ENCODE measurements at places on chromosomes 16 and 17.

DNA sequence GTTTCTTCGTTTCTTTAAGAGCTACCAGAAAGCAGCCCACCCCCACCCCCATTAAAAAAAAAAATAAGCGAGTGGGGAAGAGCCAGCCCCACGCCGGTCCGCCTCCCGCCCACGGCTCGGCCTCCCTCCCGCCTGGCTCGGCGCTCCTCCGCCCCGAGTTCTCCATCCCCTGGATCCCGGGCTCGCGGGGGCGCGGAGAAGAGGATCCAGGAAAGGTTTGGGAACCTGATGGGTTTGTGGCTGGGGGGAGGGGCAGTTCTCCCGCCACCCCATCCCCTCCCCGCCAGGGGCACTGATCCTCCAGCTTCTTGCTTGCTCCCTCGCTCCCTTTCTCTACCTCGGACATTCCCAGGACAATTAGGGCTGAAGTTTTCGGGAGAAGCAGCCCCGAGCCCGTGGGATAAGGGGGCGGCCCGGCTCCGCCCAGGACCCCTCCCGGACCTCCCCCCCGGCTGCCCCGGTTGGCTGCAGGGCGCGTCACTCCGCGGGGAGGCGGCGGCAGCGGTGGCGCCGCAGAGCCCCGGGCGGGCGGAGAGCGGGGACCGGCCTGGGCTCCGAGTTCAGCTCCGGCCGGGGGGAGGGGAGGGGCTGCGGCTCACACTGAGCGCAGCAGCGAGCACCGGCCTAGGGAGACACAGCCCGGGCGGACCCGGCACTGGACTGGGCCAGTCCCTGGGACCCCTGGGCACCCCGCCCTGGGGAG lies 1.0 kb upstream of the SALL1 start:
- peak; percentile 77 for DNase-seq

DNA sequence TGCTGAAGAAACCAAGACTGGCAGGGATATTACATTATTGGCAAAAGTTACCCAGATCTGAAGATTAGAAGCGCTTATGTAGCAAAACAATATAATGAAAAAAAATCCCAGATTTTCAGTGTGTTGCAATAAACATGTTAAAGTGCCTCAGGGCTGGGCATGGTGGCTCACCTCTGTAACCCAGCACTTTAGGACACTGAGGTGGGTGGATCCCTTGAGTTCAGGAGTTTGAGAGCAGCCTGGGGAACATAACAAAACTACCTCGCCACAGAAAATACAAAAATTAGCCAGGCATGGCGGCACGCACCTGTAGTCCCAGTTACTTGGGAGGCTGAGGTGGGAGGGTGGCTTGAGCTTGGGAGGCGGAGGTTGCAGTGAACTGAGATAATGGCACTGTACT lies 6.8 kb downstream of the ZNF207 start:
- DNase-seq: no peak

DNA sequence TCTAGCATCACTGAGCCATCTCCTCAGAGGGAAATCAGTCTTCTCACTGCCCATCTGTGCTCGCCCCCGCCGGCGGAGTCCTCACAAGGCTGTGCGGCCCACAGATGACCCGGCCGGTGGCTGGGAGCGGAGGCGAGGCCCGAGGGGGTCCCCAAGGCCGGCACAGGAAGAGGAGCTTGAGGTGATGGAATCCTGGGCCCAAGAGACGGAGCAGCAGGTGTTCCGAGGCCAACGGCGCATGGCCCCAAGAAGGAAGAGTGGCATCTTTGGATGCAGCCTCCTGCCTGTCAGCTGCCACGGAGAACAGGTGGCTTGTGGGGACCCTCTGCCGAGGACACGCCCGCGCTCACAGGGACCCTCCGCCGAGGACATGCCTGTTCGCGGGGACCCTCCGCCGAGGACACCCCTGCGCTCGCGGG lies 72.7 kb upstream of the GNG13 start:
- DNase-seq: no peak

GRCh38 chr16:85234310-85235204 lies 122.3 kb upstream of the CIBAR2 start:
- peak; percentile 91 for DNase-seq

DNA sequence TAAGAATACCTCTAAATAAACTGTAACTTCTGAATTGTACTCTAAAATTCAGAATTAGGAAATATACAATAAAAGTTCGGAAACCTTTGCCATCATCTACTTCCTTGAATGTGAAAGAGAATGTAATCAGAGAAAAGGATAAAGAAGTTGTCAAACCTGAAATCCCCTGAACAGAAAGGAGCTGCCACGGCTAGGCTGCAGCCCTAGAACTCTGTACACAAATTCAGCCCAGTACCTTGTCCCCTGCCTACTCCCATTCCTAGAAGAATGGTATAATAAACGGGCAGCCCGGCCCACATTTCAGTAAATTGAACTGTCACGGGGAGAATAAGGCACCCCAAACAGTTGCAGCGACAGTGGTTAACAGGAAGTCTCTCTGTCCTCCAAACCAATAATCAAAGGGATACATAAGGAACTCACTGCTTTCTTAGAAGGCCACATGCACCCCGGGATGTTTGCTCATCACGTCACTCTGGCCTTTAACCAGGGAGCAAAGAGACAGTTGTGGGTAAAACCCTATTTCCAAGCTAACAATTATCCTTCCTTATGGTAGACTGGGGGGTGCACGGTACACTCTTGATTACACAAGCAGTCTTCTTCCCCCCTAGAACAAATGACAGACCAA lies 24.3 kb upstream of the RFFL start:
- no peak for DNase-seq

GRCh38 chr17:63071797-63072196 lies 105.8 kb downstream of the TANC2 start:
- no peak for DNase-seq

GRCh38 chr16:49081554-49081953 lies 200.1 kb downstream of the CBLN1 start:
- no peak for DNase-seq

- no peak for DNase-seq
Measured at GRCh38 chr16:84295203-84295860, 654 bp downstream of the WFDC1 start.

- no peak for DNase-seq
Measured at GRCh38 chr16:80710918-80711317, 93.5 kb downstream of the CDYL2 start.

DNA sequence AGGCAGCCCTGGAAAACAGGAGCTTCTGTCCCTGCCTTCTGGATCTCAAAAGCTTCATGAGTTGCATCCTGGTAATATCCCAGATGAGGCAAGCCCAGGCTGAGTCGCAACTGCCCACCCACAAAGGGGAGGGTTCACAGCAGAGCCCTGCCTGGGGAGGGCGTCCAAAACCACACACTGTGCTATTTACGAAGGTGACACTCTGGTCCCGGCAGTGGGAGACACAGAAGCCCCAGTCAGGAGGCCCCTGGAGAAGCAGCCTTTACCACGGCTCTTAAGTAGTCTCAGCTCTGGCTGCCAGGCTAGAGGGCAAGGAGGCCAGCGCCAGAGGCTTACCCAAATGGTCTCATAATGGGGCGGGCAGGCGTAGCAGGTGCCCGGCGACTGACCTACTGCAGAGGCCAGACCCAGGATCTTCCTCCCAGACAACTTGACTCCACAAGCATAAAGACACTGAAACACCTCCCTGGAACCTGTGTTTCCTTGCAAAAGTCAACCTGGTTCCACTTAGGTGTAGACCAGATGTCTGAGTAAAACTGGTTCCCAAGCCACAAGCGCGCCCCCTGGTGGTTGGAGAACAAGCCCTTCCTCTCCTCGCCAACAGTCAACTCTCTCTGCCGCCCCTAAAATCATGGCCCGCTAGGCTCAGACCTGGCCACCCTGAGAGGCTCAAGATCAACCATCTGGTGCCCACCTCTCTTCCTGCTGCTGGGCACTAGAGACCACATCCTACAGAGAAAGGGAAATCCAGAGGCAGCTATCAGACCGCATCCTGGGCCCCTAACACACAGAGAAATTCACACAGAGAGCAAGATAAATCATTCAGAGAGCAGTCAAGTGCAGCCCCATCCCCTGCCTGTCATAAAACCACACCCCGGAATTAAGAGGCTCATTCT lies 5.2 kb downstream of the AXIN2 start:
- peak; percentile 96 for DNase-seq

GRCh38 chr16:66903544-66904427 lies 14.9 kb downstream of the CDH16 start:
- no peak for DNase-seq

DNA sequence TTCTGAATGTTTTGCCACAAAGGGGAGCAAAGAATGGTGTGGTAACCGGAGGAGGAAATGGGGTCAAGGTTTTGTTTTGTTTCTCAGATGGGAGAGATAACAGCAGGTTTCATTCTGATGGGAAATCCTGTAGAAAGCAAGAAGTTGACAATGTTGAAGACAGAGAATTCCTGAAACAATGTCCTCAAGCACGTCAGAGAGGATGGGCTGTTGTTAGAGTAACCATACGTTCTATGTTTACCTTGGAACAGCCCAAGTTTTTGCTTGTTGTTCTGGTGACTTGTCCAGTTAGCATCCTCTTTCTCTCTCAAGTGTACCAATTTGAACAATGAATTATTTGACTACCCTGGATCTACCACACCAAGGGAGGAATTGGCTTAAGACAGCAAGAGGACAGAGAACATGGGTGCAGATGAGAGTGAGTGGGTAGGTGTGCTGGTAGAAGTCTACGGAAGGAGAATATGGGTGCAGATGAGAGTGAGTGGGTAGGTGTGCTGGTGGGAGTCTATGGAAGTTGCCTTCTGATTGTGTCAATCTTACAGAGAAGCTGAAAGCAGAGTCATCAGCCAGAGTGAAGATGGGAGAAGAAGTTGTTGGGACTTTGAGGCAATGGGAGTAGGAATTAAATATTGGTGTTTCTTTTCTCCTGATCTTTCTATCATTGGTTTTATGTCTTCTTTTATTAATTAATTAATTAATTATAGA lies 14.8 kb upstream of the NSRP1 start:
- DNase-seq: no peak

- DNase-seq: peak; percentile 55
Measured at GRCh38 chr17:57085448-57086068, 512 bp downstream of the AKAP1 start.

DNA sequence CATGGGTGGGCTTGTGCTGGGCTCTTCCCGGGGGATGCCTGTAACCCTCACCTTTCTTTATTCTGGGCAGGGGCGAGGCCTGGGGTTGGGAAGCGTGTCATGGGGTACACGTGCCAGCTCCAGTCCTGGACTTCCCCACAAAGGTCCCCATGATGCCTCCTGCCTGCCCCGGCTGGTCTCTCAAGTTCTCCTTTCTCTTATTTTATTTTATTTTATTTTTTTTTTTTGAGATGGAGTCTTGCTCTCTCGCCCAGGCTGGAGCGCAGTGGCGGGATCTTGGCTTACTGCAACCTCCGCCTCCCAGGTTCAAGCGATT lies 8.6 kb downstream of the ATP2A3 start:
- no peak for DNase-seq

DNA sequence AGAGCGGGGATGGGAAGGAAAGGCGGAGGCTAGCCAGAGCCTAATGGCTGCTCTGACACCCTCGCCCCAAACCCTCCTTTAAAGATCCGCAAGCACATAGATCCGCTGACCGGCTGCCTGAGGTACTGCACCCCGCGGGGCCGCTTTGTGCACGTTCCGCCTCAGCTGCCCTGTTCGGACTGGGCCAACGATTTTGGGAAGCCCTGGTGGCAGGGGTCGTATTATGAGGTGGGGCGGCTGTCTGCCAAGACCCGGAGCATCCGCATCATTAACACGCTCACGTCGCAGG lies 663 bp downstream of the CYB5D1 start:
- DNase-seq: no peak

DNA sequence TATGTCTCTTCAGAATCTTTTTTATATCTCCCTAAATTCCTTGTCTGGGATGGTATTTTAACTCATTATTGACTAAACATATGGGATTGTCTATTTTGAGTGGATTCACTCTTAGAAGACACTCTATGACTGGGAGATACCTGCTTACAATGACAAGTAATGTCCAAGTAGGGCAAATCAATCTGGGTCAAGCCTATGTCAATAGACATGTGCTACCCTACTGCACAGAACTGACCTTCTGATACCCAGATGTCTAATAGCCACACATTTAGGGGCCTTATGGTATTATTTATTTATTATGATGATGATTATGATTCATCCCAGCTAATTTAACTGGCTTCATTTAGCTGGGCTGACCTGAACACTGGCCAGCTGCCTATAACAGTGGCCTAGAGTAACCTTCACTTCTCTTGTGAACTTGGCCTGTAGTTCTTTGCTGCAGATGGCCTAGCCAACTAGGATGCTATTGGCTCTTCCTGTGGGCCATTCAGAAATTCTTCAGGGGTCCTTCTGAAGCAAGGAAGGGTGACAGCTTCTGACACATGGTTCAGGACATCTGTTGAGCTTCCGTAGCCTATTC lies 138.0 kb downstream of the ANKFN1 start:
- no peak for DNase-seq

GRCh38 chr16:8905168-8905762 lies 23.1 kb downstream of the LITAFD start:
- DNase-seq: no peak

GRCh38 chr17:55282741-55283140 lies 18.0 kb downstream of the HLF start:
- DNase-seq: no peak

- no peak for DNase-seq
Measured at GRCh38 chr17:48928876-48929811, 15.5 kb downstream of the SNF8 start.

DNA sequence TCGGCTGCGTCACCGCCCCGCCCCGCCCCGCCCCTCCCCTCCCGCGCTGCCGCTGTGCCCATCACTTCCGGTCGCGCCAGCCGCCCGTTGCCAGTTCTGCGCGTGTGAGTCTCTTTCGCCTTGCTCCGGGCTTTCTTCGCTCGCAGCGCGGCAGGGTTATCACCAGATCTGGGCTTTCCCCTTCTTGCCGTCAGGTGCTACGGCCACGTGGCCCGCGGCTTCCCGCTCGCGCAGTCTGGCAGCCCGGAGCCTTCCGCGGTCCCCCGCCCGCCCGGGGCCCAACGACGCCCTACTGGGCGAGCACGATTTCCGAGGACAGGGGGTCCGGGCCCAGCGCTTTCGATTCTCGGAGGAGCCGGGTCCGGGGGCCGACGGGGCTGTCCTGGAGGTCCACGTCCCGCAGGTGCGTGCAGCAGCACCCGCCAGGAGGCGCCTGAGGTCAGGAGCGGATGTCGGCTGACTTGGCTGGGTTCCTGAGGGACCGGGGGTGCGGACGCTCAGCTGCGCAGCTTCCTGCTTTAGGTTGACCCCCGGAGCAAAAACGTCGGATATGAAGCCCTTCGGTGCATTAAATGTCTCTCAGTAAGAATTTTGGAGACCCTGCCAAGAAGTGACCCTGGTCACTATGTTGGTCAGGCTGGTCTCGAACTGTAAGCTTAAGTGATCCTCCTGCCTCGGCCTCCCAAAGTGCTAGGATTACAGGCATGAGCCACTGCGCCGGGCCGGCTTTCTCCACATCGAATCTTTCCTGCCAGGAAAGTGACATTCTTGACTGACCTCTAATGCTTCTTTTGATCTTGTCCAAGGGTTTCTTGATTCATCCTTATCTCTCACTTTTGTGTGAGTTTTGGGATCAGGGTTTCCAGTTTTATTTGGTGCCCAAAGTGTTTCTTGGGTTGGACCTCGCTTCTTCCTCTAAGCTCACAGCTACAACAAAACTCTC lies at the start of gene METTL23:
TSS of gene METTL23 (plus strand) at position 64 of the 943 bp plus-strand sequence. CDS start 2,872 bp downstream, outside the sequence.
- no peak for DNase-seq

- no peak for DNase-seq
Measured at GRCh38 chr17:44761932-44762810, 3.4 kb downstream of the ADAM11 start.
